Cerebellar nuclear complex (tissue), 1 donor: ENCODE measurements at places on chromosomes 7 and 10.

- DNase-seq, result no peak
Measured at GRCh38 chr7:125845686-125846085, 916.1 kb upstream of the POT1 start.

GRCh38 chr7:142440219-142440905, 182.5 kb upstream of the PRSS58 start:
- no peak for DNase-seq

DNA sequence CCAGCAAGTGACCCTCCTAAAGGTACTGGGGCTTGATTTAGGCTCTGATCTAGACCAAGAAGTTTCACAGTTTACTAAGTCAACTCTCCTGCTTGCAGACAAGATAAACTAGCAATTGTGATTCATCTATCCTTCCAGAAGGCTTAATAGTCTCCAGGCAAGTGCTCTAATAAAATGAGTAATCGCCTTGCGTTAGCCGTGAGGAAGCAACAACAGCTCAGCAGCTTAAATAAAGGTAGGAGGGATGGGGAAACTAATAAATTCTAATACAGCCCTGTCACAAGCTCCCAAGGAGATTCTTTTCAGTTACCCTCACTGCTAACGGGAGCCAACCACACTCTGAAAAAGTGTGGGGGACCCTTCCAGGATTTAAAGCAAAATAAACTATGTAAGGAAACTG, 48.4 kb downstream of the FRMD4A start:
- DNase-seq, result no peak

DNA sequence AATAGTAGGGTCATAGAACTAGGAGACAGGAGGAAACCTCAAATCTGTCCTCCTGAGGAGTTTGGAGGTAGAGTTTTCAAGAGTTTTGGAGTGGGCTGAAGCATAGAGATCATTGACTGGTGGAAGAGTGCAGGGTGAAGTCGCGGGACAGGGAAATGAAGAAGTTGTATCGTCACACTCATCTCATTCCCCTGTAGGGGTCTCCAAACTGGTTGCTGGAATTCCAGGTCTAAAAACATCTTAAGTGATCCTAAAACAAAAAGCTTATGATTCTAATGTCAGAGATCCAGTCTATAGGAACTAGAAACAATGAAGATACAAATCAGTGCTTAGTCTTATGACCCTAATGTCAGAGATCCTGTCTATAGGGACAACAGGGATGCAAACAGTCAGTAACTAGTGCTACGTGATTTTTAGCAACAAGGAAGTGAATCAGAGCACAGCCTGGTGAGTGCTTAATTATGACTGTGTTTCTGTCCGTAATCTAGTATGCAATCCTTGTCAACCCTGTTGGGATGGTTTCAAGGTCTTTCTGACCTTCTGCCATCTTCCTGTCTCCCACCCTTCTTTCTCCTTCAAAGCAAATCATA, 139.4 kb downstream of the SKIDA1 start:
- no peak for DNase-seq

DNA sequence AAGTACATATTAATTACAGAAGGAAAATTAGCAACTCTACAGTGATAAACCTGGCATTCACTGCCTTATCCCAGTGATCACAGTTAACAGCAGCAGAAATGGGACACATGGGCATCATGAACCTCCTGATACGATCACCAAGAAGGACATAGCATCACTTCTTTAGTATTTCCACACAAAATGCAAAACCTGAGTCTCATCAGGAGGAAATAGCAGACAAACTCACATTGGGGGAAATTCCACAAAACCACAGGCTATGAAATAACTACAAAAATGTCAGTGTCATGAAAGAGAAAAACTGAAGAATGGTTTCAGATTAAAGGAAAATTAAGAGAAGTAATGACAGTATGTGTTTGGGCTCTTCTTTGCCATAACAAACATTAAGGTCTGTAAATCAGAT, 12.0 kb upstream of the PURB start:
- no peak for DNase-seq

DNA sequence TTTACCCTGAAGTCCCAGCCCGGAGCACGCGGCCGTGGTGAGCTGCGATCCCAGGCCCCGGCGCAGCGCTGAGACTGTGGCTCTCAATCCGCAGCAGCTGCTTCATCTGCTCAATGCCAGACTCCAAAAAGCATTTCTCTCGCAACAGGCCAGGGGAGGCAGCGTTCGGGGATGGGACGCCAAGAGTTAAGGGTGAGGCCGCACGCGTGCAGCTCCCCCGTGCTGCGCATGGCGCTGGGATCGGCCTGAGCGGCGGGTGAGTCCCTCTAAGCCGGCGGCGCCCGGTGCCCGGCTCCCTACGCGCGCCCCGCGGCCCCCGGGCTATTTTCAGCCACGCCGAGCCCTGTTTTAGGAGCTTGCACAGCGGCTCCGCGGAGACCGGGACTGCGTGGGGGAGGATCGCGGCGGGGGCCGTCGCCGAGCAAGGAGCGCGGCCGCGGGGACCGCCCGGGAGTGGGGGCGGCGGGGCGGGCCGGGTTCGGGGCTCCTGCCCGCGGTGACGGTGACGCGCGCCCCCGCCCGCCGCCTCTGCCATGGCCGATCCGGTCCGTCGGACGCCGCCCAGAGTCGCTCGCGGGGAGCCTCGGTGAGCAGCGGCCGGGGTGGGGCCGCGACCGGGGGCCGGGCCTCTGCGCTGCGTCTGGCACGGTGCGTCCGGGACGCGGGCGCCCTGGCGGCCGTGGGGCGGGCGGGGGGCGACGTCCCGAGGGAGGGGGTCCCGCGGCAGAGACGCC, 29.4 kb upstream of the JAKMIP3 start:
- no peak for DNase-seq

DNA sequence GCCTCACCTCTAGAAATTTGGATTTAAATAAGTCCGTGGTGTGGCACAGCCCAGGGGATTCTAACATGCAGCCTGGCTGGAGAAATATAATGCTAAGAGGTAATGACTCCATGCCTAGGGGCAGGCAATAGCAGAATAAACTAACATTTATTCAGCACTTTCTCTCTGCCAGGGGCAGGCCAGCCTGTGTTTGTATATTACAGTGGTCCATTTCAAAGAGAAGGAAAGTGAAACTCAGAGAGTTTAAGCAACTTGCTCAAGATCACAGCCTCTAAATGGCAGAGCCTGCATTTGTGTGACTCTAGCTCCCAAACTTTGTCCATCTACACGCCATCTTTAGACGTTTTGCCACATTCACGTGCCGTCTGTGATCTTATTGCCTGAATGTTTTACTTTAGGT, 6.7 kb upstream of the LRRC18 start:
- no peak for DNase-seq

GRCh38 chr7:20798694-20799121, 12.0 kb upstream of the SP8 start:
- no peak for DNase-seq

GRCh38 chr7:98210513-98211220, 572 bp upstream of the BHLHA15 start:
- no peak for DNase-seq

- DNase-seq, result peak; percentile 9
Measured at GRCh38 chr10:101467286-101467770, 113.4 kb downstream of the BTRC start.

- DNase-seq, result no peak
Measured at GRCh38 chr7:55132890-55133551, 114.2 kb downstream of the EGFR start.

GRCh38 chr10:5492929-5493576, 6.3 kb downstream of the CALML5 start:
- DNase-seq, result no peak

DNA sequence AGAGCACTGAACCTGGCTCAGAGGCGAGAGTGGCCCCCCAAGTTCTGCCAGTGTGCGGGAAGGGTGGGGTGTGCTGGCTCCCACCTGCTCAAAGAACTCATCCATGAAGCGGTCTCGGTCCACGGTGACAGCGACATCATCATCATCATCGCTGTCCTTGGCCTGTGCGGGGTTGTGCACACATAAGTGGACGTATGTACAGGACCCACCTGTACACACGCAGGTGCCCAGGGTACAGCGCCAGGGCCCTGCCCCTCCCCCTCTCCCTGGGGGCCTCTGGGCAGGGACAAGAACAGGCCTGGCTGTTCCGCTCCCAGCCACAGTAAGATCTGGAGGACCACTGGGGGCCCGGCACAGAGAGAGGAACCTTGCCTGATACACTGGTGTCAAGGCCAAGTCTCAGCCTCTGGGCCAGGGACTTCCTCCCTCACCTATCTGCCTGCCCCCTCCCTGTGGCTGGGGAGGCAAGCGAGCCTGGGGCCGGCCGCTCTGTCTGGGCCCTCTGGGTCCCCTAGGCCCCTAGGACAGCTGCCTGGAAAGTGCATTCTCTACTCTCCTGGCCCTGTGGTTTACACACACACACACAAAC, 10.4 kb downstream of the STX1A start:
- no peak for DNase-seq

DNA sequence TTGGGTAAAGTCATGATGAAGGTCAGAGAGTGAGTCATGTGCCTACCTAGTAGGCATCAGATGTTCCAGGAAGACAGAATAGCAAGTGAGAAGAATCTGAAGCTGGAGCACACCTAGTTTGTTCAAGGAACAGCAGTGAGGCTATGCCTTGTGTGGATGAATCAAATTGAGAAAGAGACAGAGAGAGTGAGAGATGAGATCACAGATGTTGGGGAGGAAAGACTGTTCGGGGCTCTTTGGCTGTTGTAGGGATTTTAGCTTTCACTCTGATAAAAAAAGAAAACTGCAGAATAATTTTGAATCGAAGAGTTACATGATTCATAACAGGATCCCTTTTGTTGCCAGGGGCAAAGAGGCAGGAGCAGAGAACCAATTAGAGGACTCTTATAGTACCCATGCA, 6.3 kb downstream of the LIPF start:
- DNase-seq, result no peak

DNA sequence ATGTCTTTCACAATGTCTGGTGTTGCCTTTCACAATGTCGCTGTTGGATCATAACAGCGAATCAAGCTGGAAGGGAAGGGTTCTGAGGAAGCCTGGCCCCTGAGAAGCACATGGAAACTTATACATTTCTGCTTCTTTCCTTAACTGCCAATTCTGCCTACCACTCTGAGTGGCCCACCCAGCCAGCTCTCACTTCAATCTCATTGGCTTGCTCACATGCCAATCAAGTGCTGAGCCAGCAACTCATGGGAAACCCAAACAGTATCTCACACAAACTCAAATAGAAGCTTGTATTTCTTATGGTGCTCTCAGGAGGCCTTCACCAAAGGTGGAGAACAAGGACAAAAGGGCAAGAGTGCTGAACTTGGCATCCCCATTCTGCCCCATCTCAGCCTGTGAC, 117.4 kb upstream of the GPR26 start:
- DNase-seq, result no peak

- DNase-seq, result no peak
Measured at GRCh38 chr10:102504976-102505300, 1.2 kb downstream of the SUFU start.

DNA sequence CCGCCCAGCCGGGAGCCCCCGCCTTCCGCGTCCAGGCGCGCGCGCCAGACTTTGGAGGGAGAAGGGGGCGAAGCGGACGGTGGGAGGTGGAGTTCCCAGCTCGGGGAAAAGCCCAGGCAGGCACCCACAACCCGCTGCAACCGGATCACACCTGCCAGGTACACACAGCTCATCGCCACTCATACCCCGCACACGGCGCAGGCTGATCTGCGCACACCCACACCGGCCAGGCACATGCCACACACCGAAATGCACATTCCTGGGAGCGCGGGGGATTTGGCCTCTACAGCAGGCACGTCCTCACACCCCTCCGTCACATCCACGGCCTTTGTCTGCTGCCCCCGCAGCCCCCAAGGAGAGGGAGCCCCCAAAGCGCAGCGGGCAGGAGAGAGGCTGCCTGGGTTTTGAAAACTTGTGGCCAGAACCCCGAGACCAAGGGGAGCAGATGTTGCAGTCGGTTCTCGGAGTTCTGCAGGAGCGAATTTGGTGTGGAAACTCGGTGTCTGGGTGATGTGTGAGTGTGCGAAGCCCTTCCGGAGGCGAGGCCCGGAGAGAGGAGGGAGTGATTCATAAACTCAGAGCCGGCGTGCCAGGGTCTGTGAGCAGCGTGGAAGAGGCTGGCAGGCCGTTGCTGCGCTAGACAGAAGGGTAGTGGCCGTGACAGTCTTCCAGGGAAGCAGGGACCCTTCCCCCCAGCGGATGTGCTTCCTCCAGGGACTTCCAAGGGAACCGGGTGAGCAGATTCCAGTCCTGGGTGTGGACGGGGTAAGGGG, 734 bp downstream of the CHST3 start:
- DNase-seq, result no peak

DNA sequence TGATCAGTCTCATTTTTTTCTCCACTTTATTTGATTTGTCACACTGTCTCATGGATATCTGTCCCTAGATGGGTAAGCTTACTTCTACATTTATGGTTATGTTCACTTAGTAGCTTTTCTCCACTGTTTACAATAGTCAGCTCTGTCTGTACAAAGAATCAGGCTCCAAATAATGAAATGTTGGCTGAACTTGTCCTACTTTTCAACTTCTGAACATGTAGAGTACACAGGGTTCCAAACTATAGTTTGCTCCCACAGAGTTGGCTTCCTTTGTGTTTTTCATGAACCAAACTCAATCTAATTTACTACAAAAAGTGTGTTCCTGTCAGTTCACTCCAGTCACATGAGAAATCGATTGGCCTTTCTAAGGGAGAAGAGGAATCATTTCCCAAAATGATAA, 175.0 kb downstream of the CCDC71L start:
- no peak for DNase-seq

DNA sequence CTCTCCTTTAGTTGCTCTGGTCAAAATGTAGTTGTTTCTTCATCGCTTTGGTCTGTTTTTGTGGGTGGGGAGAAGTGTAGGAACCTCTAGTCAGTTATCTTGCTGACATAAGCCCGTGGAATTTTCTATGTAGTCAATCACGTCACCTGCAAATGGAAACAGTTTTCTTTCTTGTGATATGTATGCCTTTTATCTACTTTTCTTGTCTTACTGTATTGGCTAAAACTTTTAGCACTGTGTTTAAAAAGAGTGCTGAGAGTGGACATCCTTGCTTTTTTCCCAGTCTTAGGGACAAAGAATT, 42.3 kb downstream of the AKR1E2 start:
- DNase-seq, result no peak

GRCh38 chr7:141737118-141737835, 881 bp upstream of the SSBP1 start:
- no peak for DNase-seq

- DNase-seq, result no peak
Measured at GRCh38 chr7:142303650-142304049, 45.8 kb upstream of the PRSS58 start.

GRCh38 chr10:79038841-79039201, 29.9 kb upstream of the ZMIZ1 start:
- no peak for DNase-seq

DNA sequence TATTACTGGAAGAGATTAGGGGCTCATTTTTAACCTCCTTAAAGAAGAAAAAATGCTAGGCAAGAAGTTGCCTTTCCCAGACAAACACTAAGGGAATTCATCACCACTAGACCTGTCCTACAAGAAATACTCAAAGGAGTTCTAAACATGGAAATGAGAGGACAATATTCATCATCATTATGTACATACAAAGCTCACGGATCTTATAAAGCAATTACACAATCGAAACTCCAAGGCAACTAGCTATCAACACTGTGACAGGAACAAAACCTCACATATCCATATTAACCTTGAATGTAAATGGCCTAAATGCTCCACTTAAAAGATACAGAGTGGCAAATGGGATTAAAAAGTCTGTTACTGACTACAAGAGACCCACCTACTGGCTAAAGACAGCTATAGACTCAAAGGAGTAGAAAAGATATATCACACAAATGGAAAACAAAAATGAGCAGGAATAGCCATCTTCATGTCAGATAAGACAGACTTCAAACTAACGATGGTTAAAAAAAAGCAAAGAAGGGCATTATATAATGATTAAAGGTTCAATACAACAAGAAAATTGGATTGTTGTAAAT, 246.6 kb downstream of the ADRA2A start:
- no peak for DNase-seq

- DNase-seq, result no peak
Measured at GRCh38 chr10:125843603-125844329, 20.4 kb downstream of the BCCIP start.
